ENCODE measurements at places on chromosomes 12 and 14.

- H3K27ac ChIP-seq, result no peak overlapping the region
- DNase-seq, result no peak
- no peaks in the 10 kb centered on the region for H3K36me3 ChIP-seq
- H3K27me3 ChIP-seq, result no peaks in the 10 kb centered on the region
- H3K4me3 ChIP-seq, result no peak overlapping the region
- H3K4me1 ChIP-seq, result no peaks in the 10 kb centered on the region
These were observed 101.9 kb downstream of the SETD3 start for GRCh38 chr14:99378782-99379214.

DNA sequence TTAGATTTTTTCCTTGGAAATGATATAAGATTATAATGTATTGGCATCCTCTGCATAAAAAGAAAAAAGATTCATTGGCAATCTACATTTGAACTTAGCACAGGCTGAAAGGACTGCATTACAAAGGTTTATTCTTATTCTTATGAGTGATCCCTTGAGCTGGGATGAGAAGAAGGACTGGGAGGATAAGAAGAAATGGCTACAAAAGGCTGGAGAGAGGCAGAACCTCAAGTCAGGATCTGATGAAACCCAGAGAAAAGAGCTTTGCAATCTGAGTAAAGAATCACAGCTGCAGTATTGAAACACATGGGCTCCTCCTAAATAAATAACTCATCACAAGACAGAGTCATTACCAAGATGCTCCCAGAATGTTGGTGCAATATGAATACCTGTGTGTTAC is 1635.4 kb upstream of the FLRT2 start:
- H3K36me3 ChIP-seq, result no peaks in the 10 kb centered on the region
- H3K4me1 ChIP-seq, result no peaks in the 10 kb centered on the region
- DNase-seq, result no peak
- no peak overlapping the region for H3K27ac ChIP-seq

DNA sequence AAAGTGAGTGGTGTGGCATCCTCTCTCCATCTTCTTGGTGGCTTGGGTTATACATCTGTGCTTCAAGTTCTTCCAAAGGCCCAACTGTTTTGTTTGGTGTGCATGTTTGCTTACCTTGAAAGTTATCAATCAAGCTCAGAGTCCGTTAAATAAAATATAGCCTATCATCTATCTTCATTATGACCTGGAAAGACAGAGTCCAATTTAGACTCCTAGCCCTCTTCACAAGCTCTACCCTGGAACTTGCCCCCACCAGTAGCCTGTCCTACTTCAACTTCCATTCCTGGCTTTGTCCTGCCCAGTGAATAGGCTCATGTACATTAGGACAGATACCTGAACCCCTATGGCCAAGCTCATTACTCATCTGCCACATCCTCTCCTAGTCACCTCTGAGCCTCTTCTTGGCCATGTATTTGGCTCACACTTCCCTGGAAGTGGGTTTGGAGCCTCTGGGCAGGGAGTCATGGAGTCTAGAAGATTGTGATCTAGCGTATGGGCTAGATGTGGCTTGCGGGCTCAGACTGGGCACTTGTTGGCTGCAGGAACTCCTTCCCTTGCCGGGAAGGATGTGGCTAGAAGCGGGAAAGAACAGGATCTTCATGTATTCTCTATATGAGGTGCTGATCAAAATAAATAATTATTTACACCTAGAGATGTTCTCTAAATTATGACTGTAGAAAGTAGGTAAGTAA is 6.4 kb upstream of the SSTR1 start:
- no peak for DNase-seq
- no peaks in the 10 kb centered on the region for H3K27me3 ChIP-seq
- no peak overlapping the region for H3K4me3 ChIP-seq
- no peak overlapping the region for H3K27ac ChIP-seq

- H3K27me3 ChIP-seq, result no peaks in the 10 kb centered on the region
- no peaks in the 10 kb centered on the region for H3K36me3 ChIP-seq
- DNase-seq, result no peak
These were observed 10.6 kb upstream of the TBPL2 start for GRCh38 chr14:55450987-55451386.

- H3K27me3 ChIP-seq, result no peaks in the 10 kb centered on the region
- H3K4me3 ChIP-seq, result no peak overlapping the region
- H3K27ac ChIP-seq, result no peak overlapping the region
- H3K36me3 ChIP-seq, result no peaks in the 10 kb centered on the region
- peaks cover 3% of the 10 kb centered on the region for H3K4me1 ChIP-seq
These were observed 19.5 kb downstream of the FIGNL2 start for GRCh38 chr12:51829011-51829481.

- no peak overlapping the region for H3K27ac ChIP-seq
- no peak for DNase-seq
- H3K36me3 ChIP-seq, result no peaks in the 10 kb centered on the region
- H3K4me3 ChIP-seq, result no peak overlapping the region
These were observed 1.5 kb downstream of the TTC6 start for GRCh38 chr14:37596790-37597472.

DNA sequence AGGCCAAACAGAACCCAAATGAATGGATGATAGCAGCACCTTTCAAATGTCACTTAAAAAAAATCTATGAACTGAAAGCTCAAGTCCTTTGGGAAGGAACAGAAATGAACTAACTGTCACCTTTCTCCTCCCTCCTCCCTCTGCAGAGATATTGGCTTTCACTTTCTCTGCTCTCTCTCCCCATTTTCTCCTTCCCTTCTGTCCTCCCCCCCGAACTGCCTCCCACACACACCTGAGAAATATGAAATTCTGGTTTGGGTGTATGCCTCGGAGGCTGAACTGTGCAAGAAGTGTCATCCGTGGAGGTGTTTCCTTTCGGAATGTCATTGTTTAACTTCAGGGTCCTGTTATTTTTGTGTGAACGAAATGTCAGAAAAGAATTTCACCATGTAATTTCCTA is 87.8 kb downstream of the NEDD1 start:
- no peak for DNase-seq
- H3K4me1 ChIP-seq, result no peaks in the 10 kb centered on the region
- H3K27ac ChIP-seq, result no peak overlapping the region
- H3K36me3 ChIP-seq, result no peaks in the 10 kb centered on the region
- no peaks in the 10 kb centered on the region for H3K27me3 ChIP-seq
- no peak overlapping the region for H3K4me3 ChIP-seq

GRCh38 chr14:93898081-93898611 is 29.0 kb upstream of the FAM181A start:
- H3K4me3 ChIP-seq, result no peak overlapping the region
- no peak overlapping the region for H3K27ac ChIP-seq

GRCh38 chr12:32884962-32885361 is 11.6 kb downstream of the PKP2 start:
- H3K27ac ChIP-seq, result no peak overlapping the region
- no peaks in the 10 kb centered on the region for H3K36me3 ChIP-seq
- no peak overlapping the region for H3K4me3 ChIP-seq
- H3K4me1 ChIP-seq, result no peaks in the 10 kb centered on the region

DNA sequence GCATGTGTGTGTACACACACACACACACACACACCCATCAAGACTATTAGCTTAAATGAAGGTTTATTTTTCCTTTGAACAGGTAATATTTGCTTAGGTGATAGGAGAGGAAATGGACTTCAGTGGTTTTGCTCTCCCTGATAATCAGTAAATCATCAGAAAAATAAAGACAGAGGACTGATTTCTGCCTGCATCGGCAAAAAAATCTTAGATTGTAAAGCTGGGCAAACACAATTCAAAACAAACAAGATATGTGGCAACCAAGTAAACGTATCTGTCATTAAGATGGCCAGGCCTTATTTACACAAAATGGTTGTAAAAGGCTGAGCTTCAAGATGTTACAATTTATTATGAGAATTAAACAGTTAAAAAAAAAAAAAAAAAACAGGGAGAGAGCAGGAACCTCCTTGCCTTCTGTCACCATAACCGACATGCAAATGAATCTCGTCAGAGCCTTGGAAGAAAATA is 31.3 kb downstream of the PRKD1 start:
- no peaks in the 10 kb centered on the region for H3K36me3 ChIP-seq
- H3K4me1 ChIP-seq, result no peaks in the 10 kb centered on the region
- H3K27ac ChIP-seq, result no peak overlapping the region
- no peaks in the 10 kb centered on the region for H3K27me3 ChIP-seq
- DNase-seq, result no peak

- no peaks in the 10 kb centered on the region for H3K27me3 ChIP-seq
- no peak for DNase-seq
- H3K36me3 ChIP-seq, result no peaks in the 10 kb centered on the region
These were observed 11.3 kb downstream of the C14orf132 start for GRCh38 chr14:96050482-96050881.

- no peaks in the 10 kb centered on the region for H3K27me3 ChIP-seq
- no peak for DNase-seq
- H3K27ac ChIP-seq, result no peak overlapping the region
- no peak overlapping the region for H3K4me3 ChIP-seq
- no peaks in the 10 kb centered on the region for H3K36me3 ChIP-seq
These were observed 146.9 kb upstream of the TMEM132C start for GRCh38 chr12:128120035-128120434.

- peak; percentile 57 for DNase-seq
- no peaks in the 10 kb centered on the region for H3K4me1 ChIP-seq
- peak overlapping the region; percentile 30 for H3K4me3 ChIP-seq
These were observed 202.4 kb downstream of the ITPR2 start for GRCh38 chr12:26630546-26631027.
